Sigmoid colon (tissue), 7 donors: ENCODE measurements at places on chromosomes 2 and 18.
A peak's percentile ranks its signal among the peaks of the same experiment; 100 is the strongest.

GRCh38 chr2:140711867-140712266, 1418.9 kb downstream of the LRP1B start:
- DNase-seq, result no peak

- no peak for DNase-seq
Measured at GRCh38 chr2:201006704-201007103, 43.2 kb upstream of the ORC2 start.

DNA sequence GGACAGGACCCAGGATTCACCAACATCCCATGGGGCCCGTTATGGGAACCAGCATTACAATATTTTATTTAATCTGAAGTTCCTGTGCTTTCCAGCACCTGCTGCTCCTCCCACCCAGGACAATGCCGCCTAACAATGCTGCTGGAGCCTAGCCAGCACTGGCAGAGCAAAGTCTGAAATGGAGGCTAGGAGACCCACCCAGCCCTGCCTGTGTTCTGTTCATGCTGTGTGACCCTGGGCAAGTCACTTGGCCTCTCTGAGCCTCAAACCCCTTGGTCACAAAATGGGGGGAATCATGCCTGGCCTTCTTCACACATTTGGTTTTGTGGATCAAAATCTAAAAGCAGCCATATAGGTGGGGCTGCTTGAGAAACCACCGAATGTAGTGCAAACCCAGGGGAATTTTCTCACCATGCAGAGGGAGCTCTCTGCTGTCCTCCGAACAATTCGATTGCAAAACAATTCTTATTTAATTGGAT, 38.5 kb upstream of the ODC1 start:
- peak; percentile 37 for DNase-seq

- DNase-seq, result no peak
Measured at GRCh38 chr2:206940546-206940945, 1.2 kb downstream of the CPO start.

DNA sequence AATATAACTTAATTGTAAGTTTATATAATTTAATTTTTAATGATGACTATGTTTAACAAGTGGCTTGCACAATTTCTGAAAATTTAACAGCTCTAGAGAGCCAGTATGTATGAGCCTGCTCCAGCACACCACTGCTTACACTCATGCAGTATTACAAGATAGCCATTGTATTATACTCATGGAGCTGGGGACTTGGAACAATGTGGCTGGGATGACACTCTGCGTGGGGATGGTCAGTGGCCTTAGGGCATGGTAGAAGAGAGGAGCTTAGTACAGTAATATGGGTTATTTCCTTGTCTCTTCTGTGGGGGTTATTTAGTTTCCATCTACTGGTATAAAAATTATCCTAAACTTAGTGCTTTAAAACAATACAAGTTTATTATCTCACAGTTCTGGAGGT, 105.1 kb upstream of the STON1 start:
- DNase-seq, result no peak

DNA sequence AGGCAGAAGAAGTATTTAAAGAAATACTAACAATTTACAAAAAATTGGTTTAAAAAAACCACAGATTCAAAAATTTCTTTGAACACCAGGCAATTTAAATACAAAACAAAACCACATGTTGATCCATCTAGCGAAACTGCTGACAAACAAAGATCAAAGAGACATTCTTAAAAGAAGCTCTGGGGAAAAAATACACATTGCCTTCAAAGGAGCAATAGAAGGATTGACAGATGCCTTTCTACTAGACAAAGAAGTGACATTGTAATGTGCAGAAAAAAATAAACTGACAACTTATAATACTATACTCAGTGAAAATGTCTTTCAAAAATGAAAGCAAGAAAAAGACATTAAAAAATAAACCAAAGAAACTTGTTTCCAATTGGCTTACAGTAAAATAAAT, 12.6 kb upstream of the EIF2AK3 start:
- DNase-seq, result no peak

DNA sequence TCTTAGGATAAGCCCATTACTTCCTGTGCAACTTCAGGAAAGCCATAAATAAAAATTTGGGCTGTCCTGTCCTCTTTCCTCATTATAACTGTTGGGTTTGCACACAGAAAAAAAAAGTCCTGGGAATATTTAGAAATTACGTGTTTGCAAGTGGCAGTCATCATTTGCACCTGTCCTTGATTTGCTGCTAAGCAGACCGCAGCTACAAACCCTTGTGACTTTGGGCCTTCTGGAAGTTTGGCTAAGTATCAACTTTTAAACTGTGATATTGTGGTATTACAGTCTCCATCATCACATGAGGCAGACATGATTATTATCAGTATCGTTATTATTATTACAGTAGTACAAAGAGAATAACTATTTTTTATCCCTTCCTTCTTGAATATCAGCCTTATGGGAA, 260.7 kb upstream of the SESTD1 start:
- DNase-seq, result no peak

GRCh38 chr2:97747285-97747684, 33.9 kb downstream of the ZAP70 start:
- DNase-seq, result no peak

- no peak for DNase-seq
Measured at GRCh38 chr2:31258351-31258750, 24.4 kb downstream of the EHD3 start.

GRCh38 chr2:46876741-46877384, 38.7 kb downstream of the MCFD2 start:
- no peak for DNase-seq

GRCh38 chr2:218867900-218868299, 8.3 kb downstream of the WNT6 start:
- no peak for DNase-seq

GRCh38 chr2:65710779-65711295, 278.4 kb upstream of the SPRED2 start:
- DNase-seq, result no peak

GRCh38 chr2:161172901-161173540, 12.8 kb downstream of the TANK start:
- DNase-seq, result no peak

DNA sequence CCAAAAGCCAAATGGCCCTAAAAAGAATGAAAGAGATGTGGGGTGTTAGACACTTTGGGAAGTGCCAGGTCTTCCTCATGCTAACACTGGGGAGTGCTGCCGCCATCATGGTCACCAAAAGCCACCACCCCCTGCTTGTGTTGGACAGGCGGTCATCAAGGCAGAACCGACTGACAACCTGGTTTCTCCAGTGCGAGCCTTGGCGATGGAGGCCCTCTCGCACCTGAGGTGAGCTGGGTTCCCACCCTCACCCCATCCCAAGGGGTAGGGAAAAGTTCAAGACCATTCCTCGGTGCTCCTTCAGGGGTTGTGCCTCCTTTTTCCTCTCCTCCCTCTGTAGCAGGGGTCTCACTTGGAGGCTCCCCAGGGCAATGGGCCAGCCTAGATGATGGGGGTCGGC, 33.6 kb downstream of the MROH2A start:
- DNase-seq, result peak; percentile 37

DNA sequence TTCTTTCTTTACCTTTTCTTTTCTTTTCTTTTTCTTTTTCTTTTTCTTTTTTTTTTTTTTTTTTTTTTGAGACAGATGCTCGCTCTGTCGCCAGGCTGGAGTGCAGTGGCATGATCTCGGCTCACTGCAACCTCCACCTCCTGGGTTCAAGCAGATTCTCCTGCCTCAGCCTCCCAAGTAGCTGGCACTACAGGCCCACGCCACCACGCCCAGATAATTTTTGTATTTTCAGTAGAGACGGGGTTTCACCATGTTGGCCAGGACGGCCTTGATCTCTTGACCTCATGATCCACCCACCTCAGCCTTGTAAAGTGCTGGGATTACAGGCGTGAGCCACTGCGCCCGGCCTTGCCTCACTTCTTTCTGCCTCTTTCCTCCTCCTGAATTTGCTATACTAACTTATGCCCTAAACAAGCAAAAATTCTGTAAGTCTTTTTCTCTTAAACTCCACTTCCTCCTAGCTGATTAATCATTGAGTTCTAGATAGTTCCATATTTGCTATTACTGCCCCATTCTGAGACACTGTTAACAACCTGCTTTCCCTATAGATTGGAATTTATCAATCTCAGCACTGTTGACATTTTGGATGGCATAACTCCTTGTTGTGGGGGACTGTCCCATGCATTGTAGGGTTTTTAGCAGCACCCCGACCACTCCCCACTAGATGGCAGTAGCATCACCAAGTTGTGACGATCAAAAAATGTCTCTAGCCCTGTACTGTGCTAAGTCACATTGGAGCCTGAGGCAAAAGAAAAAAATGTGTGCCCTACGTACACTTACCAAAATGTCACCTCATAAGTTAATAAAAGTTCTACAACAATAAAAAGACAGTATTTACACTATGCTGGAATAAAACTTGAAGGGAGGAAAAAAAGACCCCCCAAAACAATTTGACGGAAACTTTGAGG, 16.4 kb upstream of the THADA start:
- peak; percentile 80 for DNase-seq

DNA sequence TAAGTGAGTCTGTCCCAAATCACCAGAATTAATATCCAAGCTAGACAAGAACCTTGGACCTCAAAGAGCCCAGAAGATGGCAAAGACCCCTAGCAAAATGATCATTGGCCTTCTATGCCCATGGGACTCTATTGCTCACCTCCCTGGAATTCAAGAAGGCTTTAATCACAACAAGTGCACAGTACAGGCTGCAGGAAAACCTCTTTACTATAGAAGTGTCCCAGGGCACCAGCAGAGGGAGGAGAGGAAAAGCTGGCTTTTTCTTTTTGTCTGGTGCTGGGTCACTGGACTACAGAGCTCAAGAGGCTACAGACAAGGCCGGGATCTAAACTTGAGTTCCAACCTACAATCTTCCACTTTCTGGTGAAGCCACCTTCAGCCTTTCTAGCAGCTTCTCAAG, 88.3 kb upstream of the PPP1CB start:
- DNase-seq, result peak; percentile 57

GRCh38 chr2:39380525-39381150, 56.4 kb downstream of the MAP4K3 start:
- DNase-seq, result no peak

DNA sequence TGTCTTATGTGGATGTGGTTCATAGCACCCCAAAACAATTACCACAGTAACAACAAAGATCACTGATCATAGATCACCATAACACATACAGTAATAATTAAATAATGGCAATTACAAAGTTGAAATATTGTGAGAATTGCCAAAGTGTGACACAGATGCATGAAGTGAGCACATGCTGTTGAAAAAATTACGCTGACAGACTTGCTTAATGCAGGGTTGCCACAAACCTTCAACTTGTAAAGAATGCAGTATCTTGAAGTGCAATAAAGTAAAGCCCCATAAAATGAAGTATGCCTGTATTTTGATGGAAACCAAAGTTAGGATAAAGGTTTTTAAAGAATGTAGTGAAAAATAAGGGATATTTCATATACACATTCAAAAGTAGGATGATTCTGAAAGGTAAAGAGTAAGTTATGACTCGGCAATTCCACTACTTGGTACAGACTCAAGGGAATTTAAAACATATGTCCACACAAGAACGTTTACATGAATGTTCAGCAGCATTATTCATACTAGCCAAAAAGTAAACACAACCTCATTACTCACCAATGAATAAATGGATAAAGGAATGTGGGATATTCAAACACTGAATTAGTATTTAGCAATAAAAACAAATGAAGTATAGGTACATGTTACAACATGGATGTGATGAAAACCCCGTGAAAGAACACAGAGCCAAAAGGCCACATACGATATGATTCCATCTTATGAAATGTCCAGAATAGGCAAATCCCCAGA, 61.6 kb downstream of the SCN9A start:
- DNase-seq, result no peak

- DNase-seq, result no peak
Measured at GRCh38 chr18:78797499-78797898, 182.1 kb upstream of the SALL3 start.

GRCh38 chr2:133109772-133110171, 439.8 kb upstream of the LYPD1 start:
- no peak for DNase-seq

GRCh38 chr18:48892146-48892855, 58.5 kb downstream of the SMAD7 start:
- DNase-seq, result peak; percentile 57

DNA sequence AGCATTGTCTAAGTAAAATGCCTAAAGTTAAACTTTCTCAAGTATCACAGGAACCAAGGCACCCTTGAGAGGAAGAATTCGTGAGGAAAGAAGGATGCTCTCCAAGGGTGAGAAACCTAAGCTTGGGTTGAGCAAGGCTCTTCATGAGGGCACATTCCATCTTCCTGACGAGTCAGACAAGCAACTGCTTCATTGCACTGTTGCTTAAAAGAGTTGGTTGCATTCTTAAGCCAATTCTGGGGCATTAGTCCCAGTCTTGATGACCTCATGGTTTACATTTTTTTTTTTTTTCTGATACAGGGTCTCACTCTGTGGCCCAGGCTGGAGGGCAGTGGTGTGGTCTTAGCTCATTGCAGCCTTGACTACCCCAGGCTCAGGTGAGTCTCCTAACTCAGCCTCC, 237.5 kb downstream of the ACTR3 start:
- no peak for DNase-seq

DNA sequence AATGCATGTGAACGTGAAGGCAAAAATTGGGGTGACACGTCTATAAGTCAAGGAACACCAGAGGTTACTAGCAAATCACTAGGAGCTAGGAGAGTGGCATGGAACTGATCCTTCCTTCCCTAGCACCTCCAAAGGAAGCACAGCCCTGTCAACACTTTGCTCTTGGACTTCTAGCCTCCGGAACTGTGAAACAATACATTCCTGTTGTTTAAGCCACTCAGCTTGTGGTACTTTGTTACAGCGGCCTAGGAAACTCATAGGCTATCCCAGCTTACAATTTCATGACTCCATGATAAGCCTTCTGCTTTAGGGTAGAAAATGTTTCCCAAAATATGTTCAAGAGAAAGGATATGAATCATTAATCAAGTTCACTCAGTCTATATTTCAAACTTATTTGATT, 798.1 kb downstream of the DCDC2C start:
- DNase-seq, result no peak

DNA sequence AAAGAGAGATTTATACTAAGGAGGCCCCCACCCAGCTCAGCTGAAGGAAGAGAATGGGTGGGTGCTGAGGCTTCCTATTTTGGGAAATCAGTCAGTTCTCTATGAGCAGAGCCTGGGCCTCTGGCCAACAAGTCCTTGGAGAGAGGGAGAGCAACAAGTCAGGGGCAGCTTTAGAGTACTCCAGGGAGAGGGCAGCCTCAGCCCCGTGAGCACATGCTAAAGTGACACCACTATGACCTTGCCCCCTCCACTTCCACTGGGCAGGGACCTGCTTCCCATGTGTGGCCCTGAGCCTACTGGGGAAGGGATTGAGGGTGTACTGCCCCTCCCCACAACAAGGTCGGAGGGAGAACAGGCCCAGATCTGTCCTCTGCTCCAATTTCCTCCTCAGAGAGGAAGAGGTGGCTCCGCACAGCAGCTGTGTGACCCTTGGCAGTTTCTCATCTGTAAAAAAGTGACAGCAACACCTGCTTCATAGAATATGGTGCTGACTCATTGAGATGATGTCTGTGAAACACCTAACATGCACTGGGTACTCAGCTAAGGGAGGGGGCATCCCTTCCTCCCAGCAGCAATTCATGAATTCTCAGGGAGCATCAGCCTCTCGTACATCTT, 72.9 kb downstream of the CLHC1 start:
- DNase-seq, result peak; percentile 78

DNA sequence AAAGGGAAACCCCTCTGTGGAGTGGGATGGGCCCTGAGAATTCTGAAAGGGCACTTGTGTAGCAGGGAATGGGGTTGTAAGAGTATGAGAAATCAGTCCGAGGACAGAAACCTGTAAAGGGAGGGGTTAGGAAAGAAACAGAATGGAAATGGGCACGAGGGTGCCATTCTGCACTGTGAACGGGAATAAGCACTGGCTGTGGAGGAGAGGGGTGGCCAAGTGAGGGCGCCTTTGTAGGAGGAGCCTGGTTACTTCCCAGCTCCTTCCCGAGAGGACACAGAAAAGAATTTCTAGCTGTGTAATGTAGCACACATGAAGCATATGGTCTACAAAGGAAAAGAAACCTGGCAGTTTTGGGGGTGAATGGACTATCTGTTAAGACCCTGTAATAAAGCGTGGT, 53.4 kb downstream of the POLR1A start:
- DNase-seq, result no peak
